ENCODE measurements at places on chromosomes 6 and 20. TPM values are rescaled to one million over a fixed set of nuclear protein-coding genes. Genes with fewer than 3 reads are reported as not detected.

The GMPR gene
- total RNA-seq: 3.8 TPM

The SIRPB2 gene
- not detected for total RNA-seq

The C20orf144 gene
- 0.19 TPM for total RNA-seq

The SYNDIG1 gene
- 2.0 TPM for total RNA-seq

The RAET1L gene
- not detected for total RNA-seq

The KATNA1 gene
- 9.3 TPM for total RNA-seq

The NFATC2 gene
- 9.2 TPM for total RNA-seq

The METTL24 gene
- not detected for total RNA-seq

The TFB1M gene
- 9.7 TPM for total RNA-seq

The GJA1 gene
- total RNA-seq: 76.3 TPM

The ARMH2 gene
- total RNA-seq: not detected

The MAN1A1 gene
- not detected for total RNA-seq

The DLK2 gene
- 7.8 TPM for total RNA-seq

The FILIP1 gene
- 0.52 TPM for total RNA-seq

The RIPOR2 gene
- total RNA-seq: 0.26 TPM

The TPX2 gene
- total RNA-seq: 115 TPM

The RSPO4 gene
- not detected for total RNA-seq

The DLGAP4 gene
- total RNA-seq: 74.2 TPM

The PAK5 gene
- not detected for total RNA-seq

The AHCY gene
- 337 TPM for total RNA-seq

The SASH1 gene
- 2.4 TPM for total RNA-seq

The ABCF1 gene
- total RNA-seq: 51.5 TPM

The ULBP1 gene
- total RNA-seq: 1.00 TPM

The GJA10 gene
- total RNA-seq: not detected

The SIGLEC1 gene
- not detected for total RNA-seq

The SEL1L2 gene
- not detected for total RNA-seq

The PHACTR3 gene
- not detected for total RNA-seq

The IL17F gene
- not detected for total RNA-seq

The RAMACL gene
- total RNA-seq: 0.20 TPM

The CRISP3 gene
- not detected for total RNA-seq

The PRSS35 gene
- total RNA-seq: 0.12 TPM

The CST1 gene
- total RNA-seq: 1.5 TPM

The SLC24A3 gene
- total RNA-seq: not detected

The ZBTB46 gene
- 0.88 TPM for total RNA-seq

The CD40 gene
- total RNA-seq: 4.9 TPM

The RAB44 gene
- total RNA-seq: 0.07 TPM

The NRSN1 gene
- total RNA-seq: not detected

The RNF5 gene
- 32.5 TPM for total RNA-seq

The RPL7L1 gene
- 66.4 TPM for total RNA-seq

The NUP43 gene
- 15.5 TPM for total RNA-seq

The SLC13A3 gene
- total RNA-seq: not detected

The PRDM13 gene
- total RNA-seq: 0.45 TPM

The NPEPL1 gene
- total RNA-seq: 32.0 TPM

The ADGB gene
- not detected for total RNA-seq

The BPIFA1 gene
- total RNA-seq: not detected

The SLC22A23 gene
- 8.9 TPM for total RNA-seq

The HDGFL1 gene
- total RNA-seq: not detected

The TRAPPC3L gene
- total RNA-seq: not detected

The FAM217B gene
- total RNA-seq: 5.4 TPM

The DDX27 gene
- total RNA-seq: 61.4 TPM

The LAMA5 gene
- total RNA-seq: 500 TPM

The HFE gene
- total RNA-seq: 12.4 TPM

The PARD6B gene
- 2.2 TPM for total RNA-seq

The PPP1R11 gene
- 42.2 TPM for total RNA-seq

The BCAS1 gene
- total RNA-seq: 0.42 TPM

The TULP1 gene
- total RNA-seq: not detected
